ENCODE measurements at places on chromosomes 13 and 19.
A peak's percentile ranks its signal among the peaks of the same experiment; 100 is the strongest.

DNA sequence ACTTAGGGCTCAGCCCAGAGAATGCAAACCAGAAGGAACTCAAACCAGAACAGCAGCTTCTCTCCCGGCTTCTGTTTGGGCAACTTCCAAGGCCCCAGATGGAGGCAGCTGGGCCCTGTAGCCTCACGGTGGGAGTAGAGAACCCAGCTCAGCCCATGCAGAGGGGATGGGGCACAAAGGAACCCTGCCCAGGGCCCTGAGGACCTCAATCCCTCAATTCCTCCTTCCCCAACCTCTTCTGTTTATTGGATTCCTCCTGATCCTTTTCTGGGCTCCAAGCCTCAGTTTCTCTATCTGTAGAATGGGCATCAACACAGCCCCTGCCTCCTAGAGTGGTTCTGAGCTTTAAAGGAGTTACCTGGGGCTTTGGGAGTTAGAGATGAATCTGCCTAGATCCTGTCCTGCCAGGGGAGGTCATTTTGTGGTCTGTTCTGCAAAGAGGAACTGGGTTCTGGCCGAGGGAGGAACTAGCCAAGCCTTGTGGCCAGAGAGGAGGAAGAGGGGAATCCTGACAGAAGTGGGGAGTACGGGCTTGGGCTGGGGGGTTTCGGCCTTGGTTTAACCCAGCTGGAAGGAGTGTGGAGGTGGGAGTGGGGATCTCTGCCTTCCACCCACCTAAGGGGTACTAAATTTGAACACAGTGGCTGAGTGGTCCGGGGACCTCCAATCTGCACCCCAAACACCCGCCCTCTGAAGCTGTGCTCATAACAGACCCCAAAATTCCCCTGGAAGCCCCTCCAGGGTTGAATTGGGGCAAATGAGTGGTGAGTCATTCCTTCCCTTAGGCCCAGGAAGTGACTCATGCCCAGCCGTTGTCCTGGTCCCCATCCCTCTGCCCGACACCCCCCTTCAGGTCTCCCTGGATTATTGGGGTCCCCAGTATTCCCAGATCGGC lies 2.7 kb downstream of the ADGRE5 start:
- peak overlapping the region; percentile 65 for H3K27ac ChIP-seq
- H3K4me3 ChIP-seq = peak overlapping the region; percentile 18
- no peaks in the 10 kb centered on the region for H3K27me3 ChIP-seq

DNA sequence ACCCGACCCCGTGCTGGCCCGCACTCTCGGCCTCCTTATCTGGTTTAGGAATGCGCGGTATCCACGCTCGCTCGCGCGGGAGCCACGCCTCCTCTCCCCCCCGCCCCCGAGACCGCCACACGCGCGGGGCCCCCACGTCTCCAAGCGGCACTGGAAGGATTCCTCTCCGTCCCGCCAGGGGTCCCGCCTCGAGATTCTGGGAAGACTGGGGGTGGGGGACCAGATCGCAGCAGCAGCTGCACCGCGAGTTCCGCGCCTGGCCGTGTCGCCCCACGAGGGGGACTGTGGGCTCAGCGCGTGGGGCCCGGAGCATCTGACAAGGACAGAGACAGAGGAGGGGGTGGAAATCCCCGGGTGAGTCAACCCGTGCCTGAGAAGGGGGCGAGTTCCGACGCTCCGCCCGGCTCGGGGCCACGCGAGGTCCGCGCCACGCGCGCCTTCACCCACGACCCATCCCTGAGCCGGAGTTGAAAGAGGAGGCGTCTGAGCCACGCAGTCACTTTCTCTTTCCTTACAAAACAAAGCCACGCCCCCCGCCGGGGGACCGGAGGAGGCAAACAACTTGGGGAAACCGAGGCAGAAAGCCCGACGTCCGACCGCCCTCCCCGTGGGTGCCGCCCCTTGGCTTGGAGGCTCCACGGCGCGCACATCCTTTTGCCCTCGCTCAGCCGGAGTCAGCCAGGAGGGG lies 814 bp downstream of the S1PR2 start:
- peak overlapping the region; percentile 69 for H3K4me3 ChIP-seq
- H3K27ac ChIP-seq = peak overlapping the region; percentile 71
- no peaks in the 10 kb centered on the region for H3K4me1 ChIP-seq
- no peaks in the 10 kb centered on the region for H3K27me3 ChIP-seq
- peak; percentile 87 for DNase-seq

DNA sequence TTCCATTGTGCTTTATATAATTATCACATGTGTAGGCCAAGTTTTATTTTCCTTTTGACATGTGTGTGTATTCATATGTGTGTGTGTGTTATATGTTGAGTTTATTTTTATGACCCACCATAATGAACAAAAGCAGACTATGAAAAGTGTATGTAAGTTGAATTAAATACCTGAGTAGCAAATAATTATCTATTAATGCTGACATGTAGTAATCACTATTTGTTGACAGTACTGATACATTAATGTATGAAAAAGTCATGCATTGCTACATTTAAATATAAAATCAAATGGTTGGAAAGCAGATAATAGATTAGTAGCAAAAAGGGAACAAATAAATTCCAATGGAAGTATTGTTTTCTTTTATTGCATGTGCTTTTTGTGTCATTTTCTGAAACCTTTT lies 1948.5 kb upstream of the PCDH20 start:
- no peaks in the 10 kb centered on the region for H3K36me3 ChIP-seq
- no peak overlapping the region for H3K4me3 ChIP-seq
- no peak for DNase-seq
- H3K4me1 ChIP-seq = no peaks in the 10 kb centered on the region

DNA sequence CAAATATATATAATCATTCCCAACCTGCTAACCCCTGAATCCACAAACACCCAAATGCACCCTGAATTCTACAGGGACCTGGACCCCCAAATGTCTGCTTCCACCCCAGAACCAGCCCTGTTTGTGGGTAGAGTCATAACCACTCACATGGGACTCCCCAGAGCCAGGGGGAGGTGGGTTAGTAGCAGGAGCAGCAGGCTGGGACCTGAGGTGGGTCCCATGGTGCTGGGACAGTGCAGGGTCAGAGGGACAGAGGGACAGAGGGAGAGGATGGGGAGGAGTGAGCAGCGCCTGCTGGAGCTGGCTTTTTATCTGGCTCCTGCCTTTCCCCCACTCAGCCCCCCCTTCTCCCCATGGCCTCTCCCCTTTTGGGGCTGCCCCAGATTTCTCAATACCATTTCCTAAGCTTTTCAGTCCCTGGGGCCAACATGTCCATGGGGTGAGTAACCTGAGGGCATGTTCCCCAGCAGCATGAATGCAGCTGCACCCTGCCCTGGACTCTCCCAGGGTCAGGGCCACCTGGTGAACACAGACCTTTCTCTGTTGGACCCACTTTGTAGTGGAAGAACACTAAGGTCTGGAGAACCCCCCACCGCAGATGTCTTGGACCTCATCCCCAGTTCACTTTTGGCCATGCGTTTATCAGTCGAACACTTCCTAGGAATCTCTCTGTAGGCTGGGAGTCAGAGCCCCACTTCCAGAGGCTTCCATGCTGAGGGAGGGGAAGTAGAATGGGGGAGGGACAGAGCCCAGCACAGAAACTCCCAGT lies at the start of gene C3:
TSS of gene C3 (minus strand) at position 282 of the 769 bp plus-strand sequence. CDS start at position 221, 61 bp downstream.
- no peak for DNase-seq
- H3K36me3 ChIP-seq = no peaks in the 10 kb centered on the region
- no peak within 1 kb of the TSS for H3K27ac ChIP-seq
- H3K4me3 ChIP-seq = no peak within 1 kb of the TSS
- no peaks in the 10 kb centered on the region for H3K27me3 ChIP-seq

- peaks cover 20% of the 10 kb centered on the region for H3K4me1 ChIP-seq
- H3K4me3 ChIP-seq = no peak overlapping the region
- H3K27ac ChIP-seq = peak overlapping the region; percentile 37
- no peaks in the 10 kb centered on the region for H3K27me3 ChIP-seq
- DNase-seq = no peak
These were observed 3.2 kb downstream of the SELENOW start for GRCh38 chr19:47781590-47782262.

DNA sequence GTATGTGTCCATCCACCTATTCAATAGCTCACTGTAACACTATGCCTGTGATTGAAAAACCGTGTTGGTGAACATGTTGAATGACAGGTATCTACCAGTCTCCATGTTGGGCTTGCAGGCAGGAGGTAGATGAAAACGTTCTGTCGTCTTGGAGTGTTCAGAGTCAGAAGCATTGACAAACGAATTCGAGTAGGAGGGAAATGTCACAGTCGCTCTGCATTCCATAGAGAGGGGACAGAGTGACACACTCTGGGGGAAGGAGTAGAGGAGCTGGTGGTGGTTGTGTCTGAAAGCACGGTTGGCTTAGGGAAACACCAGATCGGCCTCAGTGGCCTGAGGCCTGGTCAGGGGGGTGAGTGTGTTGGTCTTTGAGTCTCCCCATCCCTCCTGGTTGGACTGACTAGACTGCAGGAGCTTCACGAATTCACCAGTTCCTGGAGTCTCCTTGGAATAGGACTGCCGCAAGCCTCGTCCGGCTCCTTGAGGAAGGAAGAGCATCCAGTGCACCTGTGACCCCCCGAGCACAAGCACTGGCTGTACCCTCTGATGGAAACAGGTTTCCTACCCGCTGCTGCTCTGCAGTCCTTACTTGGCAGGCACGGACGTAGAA lies 105.0 kb upstream of the C1QTNF9B start:
- H3K27me3 ChIP-seq = no peaks in the 10 kb centered on the region
- H3K27ac ChIP-seq = no peak overlapping the region
- no peak for DNase-seq
- no peak overlapping the region for H3K4me3 ChIP-seq

DNA sequence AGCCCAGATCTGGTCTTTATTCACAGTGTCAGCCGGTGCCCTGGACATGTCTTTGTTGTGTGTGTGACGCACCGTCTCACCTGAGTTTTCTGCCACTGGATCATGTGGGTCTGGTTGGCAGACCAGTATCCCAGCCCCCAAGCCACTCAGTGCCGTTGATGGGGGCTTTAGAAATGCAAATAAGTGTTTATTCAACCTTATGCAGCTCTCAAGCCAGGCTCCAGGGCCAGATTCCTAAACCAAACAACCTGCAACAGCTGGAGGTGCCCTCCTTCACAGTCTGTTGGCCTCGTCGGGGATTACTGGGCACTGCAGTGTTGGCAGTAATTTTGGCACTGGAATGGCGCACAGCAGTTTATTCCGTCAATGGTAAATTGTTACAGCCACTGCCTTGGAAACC lies 21.6 kb downstream of the FAM124A start:
- no peaks in the 10 kb centered on the region for H3K4me1 ChIP-seq
- H3K36me3 ChIP-seq = no peaks in the 10 kb centered on the region
- no peak for DNase-seq
- H3K27ac ChIP-seq = no peak overlapping the region
- no peak overlapping the region for H3K4me3 ChIP-seq
- H3K27me3 ChIP-seq = no peaks in the 10 kb centered on the region

- H3K27ac ChIP-seq = peak overlapping the region; percentile 51
- no peak overlapping the region for H3K4me3 ChIP-seq
- no peaks in the 10 kb centered on the region for H3K36me3 ChIP-seq
- H3K27me3 ChIP-seq = no peaks in the 10 kb centered on the region
- H3K4me1 ChIP-seq = no peaks in the 10 kb centered on the region
- DNase-seq = no peak
These were observed 26.5 kb downstream of the CEBPG start for GRCh38 chr19:33399745-33400681.

DNA sequence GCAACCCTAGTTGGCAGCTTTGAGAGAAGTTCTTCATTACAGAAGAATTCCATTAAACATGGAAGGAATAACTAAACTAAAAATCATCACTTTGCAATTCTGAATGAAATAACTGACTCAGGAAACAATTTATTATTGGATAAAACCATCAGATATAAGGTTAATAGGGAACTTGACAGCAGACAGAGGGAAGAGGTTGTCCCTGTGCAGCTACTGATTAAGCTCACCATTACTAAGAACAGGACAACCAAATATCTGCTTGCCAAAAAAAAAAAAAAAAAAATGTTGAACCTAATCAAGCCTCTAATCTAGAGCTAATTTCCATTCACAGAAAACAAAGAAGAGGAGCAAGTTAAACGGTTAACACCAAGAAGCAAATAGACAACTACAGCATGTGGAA lies 12.8 kb downstream of the N4BP2L2 start:
- no peak overlapping the region for H3K4me3 ChIP-seq
- H3K27me3 ChIP-seq = no peaks in the 10 kb centered on the region
- no peak for DNase-seq
- H3K36me3 ChIP-seq = peaks cover 10% of the 10 kb centered on the region
- no peak overlapping the region for H3K27ac ChIP-seq
- H3K4me1 ChIP-seq = peaks cover 6% of the 10 kb centered on the region

DNA sequence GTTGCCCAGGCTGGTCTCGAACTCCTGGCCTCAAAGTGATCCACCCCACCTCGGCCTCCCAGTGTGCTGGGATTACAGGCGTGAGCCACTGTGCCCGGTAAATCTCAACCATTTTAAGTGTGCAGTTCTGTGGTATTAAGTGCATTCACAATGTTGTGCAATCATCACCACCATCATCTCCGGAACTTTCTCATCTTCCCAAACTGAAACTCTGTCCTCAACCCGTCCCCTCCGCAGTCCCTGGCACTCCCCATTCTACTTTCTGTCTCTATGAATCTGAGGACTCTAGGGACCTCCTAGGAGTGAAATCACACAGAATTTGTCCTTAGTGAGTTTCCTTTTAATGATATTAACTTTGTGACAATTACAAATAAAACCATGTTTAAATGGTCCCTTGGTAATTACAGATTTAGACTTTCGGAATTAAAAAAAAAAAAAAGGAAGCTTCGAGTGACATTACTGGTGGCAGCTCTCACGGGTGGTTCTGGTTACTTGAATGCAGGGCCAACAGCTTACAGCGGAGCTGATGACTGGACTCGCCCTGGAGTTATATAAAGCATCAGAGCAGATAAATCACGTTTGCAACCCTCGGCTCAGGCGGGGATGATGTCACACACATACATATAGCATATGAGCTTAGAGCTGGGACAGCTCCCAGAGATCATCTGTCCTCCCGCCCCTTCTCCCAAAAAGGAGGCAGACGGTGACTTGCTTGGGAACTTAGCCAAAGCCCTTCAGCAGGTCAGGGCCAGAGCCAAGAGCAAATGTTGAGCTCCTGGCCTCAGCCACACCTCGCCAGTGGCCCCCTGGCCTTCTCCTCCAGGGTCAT lies 89.8 kb downstream of the ZNF557 start:
- no peaks in the 10 kb centered on the region for H3K27me3 ChIP-seq
- DNase-seq = no peak
- H3K4me3 ChIP-seq = no peak overlapping the region
- H3K27ac ChIP-seq = peak overlapping the region; percentile 41

GRCh38 chr13:40208517-40208916 lies 457.9 kb downstream of the FOXO1 start:
- no peak overlapping the region for H3K4me3 ChIP-seq
- no peaks in the 10 kb centered on the region for H3K4me1 ChIP-seq
- no peaks in the 10 kb centered on the region for H3K27me3 ChIP-seq
- no peak for DNase-seq

- DNase-seq = no peak
- H3K27me3 ChIP-seq = no peaks in the 10 kb centered on the region
- no peak overlapping the region for H3K4me3 ChIP-seq
- H3K36me3 ChIP-seq = no peaks in the 10 kb centered on the region
These were observed 32.9 kb downstream of the ING1 start for GRCh38 chr13:110746438-110746837.

- no peak overlapping the region for H3K4me3 ChIP-seq
- H3K36me3 ChIP-seq = no peaks in the 10 kb centered on the region
- no peaks in the 10 kb centered on the region for H3K4me1 ChIP-seq
- DNase-seq = no peak
- no peaks in the 10 kb centered on the region for H3K27me3 ChIP-seq
These were observed 230.8 kb downstream of the POU4F1 start for GRCh38 chr13:78372581-78372980.
